ENCODE measurements at places on chromosomes 4 and X.

DNA sequence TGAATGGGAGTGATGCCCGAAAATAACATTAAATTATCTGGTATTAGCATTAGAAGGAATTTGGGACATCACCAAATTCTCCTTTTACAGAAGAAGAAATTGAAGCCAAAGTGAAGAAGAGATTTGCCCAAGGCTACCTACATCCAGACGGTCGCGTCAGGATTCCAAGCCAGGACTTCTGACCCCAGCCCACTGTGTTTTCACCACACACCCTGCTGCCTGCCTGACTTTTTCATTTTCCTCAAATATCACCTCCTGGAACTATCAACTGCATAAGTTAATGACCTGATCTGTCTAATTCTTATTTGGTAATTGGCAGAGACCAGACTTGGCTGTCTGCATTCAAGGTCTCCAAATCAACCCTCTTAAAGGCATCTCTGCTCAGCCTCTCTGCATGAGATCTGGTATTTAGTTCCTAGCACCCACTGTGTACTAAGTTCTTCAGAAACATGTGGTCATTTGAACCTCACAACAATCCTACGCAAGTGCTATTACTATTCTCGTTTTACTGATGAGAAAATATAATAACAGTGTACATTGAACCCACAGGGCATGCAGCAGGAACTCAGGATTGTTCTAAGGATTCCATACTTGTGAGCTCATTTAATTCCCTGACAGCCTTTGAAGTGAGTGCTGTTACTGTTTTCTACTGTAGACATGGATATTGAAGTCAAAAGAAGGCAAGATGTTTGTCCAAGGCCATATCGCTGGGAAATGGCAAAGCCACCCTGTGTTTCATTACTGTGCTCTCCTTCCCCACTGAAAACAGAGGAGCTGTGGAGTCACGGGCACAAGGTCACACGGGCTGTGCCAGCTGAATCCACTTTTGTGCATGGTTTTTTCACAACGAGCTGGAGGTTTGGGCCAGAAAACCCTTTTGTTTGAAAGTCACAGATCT, 195.2 kb upstream of the C1QTNF7 start:
- DNase-seq: no peak

GRCh38 chr4:38413524-38414341, 250.3 kb upstream of the KLF3 start:
- DNase-seq: no peak

DNA sequence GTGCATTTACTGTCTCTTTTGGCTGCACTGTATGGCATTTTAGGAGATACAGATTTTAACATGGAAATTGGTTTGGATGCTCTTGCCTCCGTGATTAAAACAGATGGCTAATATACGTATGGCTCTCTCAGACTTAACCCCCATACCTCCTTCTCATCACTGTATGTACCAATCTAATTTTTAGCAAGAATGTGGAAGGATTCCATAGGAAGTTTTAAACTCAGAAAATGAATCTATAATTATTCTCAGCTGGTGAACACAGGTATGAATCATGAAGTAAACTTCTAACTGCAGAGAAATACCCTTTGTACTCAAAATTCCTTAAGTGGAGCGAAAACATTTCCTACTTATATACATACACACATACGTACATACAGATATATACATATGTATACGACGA, 210.5 kb upstream of the NEIL3 start:
- no peak for DNase-seq

DNA sequence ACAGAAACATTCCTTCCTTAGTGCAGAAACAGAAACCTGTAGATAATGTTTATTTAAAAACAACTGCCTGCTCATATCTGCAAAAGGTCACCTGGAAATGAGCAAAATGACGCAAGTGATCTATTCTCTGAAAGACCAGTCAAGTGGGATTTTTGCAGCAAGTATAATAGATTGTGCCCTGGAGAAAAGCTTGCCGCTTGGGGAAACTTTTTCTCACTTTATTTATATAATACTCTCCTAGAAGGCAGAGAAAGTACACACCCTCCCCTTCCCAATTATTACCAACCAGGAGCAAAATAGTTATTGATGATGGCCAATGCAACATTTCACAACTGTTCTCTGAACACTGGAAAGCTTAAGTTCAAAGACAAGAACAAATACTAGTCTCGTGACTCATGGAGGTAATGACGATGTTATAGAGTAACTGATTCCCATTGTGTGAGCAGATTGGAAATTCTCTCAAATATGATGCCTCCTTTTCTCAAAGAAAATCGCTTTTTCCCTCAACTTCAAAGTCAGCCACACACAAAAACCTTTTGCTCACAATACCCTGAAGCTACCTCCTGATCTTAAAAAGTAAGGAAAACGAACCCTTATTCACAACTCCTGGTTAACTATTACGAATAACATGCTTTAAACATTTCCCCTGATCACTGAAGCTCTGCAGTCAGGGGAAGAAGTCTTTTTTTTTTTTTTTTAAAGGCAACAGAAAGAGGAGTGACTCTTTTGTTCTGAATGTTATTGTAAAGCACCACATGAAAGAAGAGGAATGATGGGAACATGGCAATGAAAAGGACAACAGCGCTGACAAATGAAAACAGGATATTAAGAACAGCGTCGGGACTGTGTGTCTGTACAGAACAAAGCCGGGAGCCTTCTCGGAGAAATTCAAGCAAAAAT, 41.0 kb downstream of the MID1 start:
- no peak for DNase-seq

DNA sequence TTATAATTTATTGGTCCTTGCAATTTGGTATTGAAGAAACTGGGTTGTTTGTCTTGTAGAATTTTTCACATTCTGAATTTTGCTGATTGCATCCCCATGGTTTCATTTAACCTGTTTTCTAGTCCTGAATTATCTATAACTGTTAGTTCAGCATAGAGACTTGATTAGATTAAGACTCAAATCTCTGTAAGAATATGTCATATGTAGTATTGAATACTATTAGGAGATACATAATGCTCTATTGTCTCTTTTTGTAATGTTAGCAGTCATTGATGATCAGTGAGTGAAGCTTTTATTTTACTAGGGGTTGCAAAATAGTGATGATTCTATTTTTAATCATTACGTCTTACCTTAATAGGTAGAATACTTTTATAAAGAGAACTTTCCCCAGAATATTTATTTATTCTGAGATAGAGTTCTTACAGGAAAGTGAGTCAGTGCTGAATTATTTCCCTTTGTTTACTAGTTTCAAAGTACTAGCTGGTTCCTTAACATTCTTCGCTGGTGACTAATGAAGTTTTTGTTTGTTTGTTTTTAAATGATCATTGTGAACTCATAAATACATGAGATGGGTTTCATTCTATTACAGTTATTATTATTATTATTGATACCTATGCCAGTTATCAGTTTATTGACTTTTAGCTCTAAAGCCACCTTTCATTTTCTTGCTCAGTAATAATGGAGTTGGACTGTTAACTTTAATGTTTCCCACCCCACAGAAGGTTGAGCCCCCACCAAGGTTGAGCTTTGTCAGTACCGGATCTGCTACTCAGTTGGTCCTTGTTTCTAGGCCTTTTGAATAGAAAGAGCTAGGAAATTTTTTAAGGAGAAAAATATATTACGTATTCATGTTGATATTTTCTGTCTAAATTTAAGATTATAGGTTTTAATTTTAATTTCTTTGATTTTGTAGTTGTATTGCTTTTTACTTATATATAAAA, 102.3 kb downstream of the LARP1B start:
- no peak for DNase-seq

GRCh38 chrX:19747652-19748610, 139.5 kb downstream of the SH3KBP1 start:
- DNase-seq: peak; percentile 48

DNA sequence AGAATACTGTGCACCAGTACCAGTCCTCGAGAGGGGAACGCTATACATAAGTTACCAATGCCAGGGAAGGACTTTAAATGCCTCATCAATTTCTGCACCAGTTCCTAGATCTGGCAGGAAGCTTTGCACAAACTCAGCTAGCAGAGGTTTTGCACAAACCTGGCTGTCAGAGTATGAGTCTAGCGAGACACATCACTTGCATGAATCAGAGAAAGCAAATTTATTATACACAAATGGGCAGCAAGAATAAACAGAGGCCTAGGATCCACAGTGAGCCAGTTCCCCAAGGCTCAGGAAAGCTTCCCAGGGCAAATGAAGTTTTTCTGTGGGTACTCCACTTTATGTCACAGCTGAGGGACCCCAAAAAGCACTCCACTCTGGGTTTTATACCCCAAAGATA, 523.5 kb downstream of the CFAP47 start:
- DNase-seq: no peak

GRCh38 chrX:3216581-3217180, 129.8 kb downstream of the MXRA5 start:
- DNase-seq: no peak

- no peak for DNase-seq
These were observed 77.4 kb upstream of the PUDP start for GRCh38 chrX:7225338-7225737.

GRCh38 chr4:5782829-5783476, 72.0 kb downstream of the EVC start:
- DNase-seq: no peak

GRCh38 chr4:112315446-112315845, 18.3 kb downstream of the ALPK1 start:
- no peak for DNase-seq

- no peak for DNase-seq
These were observed 346.6 kb upstream of the TENM3 start for GRCh38 chr4:181896614-181897013.

DNA sequence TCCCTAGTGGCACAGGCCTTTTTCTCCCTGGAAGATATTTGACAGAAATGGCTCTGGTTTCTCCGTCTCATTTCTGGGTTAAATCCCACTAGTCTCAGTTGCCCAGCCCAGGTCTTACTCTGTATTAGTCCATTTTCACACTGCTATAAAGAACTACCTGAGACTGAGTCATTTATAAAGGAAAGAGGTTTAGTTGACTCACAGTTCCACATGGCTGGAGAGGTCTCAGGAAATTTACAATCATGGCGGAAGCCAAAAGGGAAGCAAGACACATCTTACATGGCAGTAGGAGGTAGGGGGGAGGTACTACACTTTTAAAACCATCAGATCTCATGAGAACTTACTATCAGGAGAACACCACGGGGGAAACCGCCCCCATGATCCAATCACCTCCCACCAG, 81.9 kb downstream of the FHDC1 start:
- DNase-seq: no peak

DNA sequence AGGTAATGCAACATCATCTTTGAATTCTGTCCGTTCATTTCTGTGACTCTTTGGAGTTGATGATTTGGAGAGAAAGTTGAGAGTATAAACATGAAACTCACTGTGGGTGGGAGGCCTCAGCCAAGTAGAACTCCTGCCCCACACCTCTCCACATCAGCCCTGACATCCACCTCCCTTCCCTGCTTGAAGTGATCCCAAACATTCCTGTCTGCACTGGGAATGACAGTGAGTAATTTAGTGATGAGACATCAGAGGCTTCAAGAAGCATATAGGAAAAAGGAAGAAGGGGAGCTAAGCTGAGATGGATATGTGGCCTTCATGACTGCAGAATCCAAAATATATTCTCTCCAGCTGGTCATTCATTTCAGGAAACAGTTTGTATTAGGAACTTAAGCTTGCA, 151.8 kb downstream of the SPATA18 start:
- DNase-seq: no peak

DNA sequence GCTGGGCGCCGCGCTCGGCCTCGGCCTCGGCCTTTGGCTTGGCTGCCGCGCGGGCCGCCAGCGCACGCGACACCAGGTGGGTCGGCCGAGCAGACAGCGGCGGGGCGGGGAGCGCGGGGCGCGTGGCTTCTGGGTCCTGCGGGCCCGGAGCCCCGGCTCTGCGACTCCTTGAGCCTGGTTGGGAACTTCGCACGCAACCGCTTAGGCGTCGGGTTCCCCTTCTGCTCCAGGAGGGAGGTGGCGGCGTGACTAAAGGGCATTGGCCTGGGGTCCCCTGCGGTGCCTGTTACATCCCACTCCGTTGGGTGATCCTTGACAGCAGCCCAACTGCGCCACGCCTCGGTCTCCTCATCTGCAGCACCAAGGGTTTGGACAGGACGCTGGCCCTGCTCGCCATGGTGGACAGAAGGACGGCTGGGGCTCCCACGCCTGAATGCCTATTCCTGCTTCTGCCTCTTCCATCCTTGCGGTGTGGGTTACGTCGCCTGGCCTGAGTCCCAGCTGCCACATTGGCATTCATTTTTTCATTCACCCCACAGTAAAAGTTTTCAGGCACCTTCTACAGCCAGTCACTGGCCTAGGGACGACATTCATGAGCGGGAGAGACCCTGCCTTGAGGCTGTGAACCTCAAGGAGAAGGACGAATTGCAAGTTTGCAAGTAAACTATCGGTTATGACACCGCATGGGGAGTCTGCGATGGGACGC, 631 bp downstream of the EVC start:
- no peak for DNase-seq

All from stimulated activated CD8-positive, alpha-beta memory T cell treated with anti-CD3 and anti-CD28 coated beads, Interleukin-15, amount 100 ng/mL, for 1 hour (primary cell).